Hematopoietic multipotent progenitor cell treated with erythropoietin and hydrocortisone succinate and interleukin-3 and kit ligand, for 8 days (in vitro differentiated cells): ENCODE measurements at places on chromosomes 4 and X.

DNA sequence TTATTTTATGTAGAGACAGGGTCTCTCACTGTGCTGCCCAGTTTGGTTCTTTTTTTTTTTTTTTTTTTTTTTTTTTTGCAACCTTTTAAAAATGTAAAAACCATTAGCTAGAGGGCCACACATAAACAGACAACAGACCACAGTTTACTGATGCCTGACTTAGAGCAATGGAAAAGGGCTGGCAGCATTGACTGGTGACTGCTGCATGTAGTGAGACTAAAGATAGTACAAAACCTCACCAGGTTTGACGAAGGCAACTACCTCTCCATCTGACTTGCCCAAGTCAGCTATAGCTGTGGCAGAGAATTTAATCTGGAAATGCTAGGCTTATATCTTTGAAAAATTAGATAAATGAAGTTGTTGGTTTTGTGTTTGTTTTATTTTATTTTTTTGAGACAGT lies 102.9 kb downstream of the RBM47 start:
- no peak for DNase-seq

GRCh38 chrX:11408783-11409182 lies 115.6 kb downstream of the AMELX start:
- DNase-seq: no peak

- DNase-seq: no peak
Measured at GRCh38 chrX:125505207-125505606, 185.5 kb downstream of the TEX13C start.

GRCh38 chr4:63583007-63583406 lies 826.2 kb downstream of the TECRL start:
- no peak for DNase-seq

- DNase-seq: peak; percentile 52
Measured at GRCh38 chr4:102560571-102561341, 59.6 kb downstream of the NFKB1 start.
